ENCODE measurements at places on chromosomes 13 and 19.
A peak's percentile ranks its signal among the peaks of the same experiment; 100 is the strongest.

DNA sequence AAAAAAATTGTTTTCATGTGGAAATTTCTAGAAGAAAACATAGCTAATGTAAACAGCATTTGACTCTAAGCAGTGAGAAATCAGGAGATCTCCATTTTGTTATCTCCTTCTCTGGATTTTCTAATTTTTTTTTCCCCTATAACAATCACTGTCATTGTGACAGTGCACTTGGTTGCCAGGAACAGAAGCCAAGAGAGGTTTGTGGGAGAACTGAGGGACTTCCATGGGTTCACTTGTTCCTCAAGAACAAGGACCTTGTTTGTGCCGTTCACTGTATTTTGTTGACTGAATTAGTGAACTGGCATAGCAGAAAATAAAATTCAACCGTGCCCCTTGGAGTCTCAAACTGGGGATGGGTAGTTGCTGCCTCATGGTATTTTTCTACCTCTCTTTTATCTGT, 17.1 kb downstream of the SHISA7 start:
- no peak for DNase-seq

GRCh38 chr13:110250258-110250891, 56.6 kb downstream of the COL4A1 start:
- peak; percentile 87 for DNase-seq

GRCh38 chr19:2305452-2306280, 2.3 kb downstream of the LINGO3 start:
- DNase-seq: no peak

- DNase-seq: no peak
These were observed 36.0 kb upstream of the UBL3 start for GRCh38 chr13:29886446-29886845.

DNA sequence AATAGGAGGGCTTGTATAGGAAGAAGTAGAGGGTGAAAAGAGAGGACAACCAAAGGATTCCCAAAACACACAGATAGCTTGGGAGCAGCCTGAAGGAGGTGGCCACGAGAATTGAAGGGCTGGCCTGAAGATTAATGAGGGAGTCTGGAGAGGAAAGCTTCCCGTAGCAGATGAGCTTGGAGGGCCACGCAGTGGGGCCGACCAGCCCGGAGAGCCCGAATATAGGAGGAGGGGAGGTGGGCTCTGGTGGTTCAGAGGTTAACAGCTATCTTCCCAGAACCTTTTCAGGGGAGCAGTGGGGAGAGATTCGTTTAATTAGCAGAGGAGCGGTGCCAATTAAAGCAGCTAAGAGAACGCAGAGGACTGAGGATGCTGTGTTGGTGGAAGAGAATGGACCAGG, 154.9 kb downstream of the STK24 start:
- DNase-seq: no peak

DNA sequence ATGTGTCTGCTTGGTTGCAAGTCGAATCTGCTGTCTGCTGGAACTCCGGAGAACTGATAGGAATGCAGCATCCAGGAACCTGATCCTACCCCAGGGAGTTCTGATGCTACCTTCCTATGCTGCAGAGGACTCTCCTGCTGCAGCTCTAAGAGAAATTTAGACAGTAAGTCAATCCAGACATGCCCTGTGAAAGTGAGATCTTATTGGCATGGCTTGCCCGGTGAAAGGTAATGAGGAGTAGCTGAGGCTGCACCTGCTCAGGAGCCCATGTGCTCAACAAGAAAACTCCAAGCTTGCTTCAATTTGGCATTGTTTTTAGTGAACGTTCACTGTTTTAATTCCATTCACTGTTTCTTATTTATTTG, 217.3 kb upstream of the SERP2 start:
- DNase-seq: no peak

DNA sequence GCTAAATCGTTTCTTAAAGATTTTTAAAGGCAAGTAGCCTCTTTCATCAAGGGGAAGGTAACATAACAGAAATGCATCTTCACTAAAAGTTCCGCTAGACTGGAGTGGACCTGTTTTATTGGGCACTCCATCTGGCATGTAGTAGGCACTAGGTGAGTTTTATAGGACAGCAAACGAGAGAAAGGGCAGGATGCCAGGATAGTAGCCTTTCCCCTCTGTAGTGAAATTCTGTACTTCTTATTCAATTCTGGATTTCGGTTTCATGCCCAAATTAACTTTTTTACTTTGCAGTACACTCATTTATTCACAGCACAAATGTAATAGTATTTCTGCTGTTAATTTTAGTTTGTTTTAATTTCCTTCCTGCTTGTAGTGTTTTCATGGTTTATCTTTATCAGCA, 45.2 kb downstream of the GPR180 start:
- no peak for DNase-seq

DNA sequence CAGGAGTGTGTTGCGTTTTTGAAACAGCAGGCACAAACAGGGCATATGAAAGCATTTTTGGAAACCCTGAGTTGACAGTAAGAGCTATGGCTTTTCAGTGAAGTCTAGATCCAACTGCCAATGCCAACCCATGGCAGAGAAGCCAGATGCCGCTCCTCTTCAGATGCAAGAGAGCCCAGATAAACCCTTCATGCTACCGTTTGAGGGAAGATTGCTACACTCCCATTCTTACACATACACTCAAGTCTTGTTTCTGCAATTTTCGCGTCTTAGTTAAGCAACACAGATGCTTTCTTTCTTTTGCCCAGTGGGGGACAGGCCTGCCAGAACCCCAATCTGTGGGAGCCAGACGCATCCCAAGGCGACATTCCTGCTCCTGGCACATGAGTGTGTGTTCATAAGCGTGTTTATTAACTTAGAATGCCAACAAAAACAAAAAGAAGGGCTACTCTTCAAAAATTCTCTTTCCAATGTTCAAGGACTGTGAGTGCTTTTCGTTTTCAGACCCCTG, 10.4 kb downstream of the BORCS8 start:
- no peak for DNase-seq

GRCh38 chr19:12194827-12195731, 32.2 kb downstream of the ZNF136 start:
- DNase-seq: no peak

- DNase-seq: no peak
These were observed 193.2 kb downstream of the URI1 start for GRCh38 chr19:30135093-30135757.

DNA sequence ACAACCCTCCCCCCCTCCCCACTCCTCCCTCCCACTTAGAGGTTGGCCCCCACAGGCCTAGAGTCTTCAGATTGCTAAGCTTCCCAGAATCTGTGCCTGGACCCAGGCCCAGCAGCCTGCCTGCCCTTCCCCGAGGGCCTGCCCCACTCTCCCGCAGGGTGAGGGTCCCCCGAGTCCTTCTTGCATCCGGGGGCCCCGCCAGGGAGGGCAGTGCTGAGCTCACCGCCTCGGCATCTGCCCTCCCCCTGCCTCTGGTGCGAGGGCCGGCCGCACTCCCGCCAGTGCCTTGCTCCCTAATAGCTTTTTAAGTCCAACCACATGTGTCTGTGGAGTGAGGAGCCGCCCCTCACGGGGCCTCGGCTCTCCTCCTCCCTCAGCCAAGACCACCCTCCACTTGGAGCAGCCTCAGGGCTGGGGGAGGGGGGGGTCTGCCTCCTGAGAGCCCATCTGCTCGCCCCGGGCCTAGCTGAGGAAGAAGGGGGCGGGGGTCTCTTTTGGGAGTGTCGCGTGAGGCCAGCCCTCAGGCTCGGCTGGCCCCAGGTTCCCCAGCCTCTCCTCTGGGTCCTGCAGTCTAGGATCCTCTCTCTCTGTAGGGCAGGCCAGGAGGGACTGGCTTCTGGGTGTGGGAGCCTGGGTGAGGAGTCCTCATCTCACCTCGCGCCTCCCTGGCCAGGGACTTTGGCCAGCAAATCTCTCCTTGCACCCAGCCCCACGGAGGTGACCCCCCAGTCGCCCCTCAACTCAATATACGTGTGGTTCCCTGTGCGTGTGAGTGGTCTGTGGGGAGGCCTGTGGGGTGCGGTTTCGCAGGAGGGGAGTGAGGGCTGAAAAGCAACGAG, 47.2 kb downstream of the LYL1 start:
- DNase-seq: peak; percentile 89

GRCh38 chr19:11205939-11206570, 8.7 kb upstream of the KANK2 start:
- no peak for DNase-seq

DNA sequence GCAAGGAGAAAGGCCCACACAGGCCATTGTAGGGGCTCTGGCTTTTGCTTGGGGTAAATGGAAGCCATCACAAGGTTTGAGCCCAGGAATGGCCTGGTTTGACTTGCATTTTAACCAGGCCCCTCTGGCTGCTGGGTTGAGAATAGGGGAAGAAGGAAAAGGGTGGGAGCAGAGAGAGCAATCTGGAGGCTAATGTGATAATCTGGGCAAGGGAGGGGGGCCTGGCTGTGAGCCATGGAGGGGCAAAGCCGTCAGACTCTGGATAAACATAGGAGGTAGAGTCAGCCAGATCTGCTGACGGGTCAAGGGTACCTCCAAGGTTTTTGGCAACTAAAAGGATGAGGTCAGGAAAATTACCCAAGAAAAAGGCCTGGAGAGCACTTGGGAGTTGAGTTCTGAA, 41.6 kb downstream of the RFX2 start:
- no peak for DNase-seq

- DNase-seq: peak; percentile 42
These were observed 173.5 kb upstream of the LSM14A start for GRCh38 chr19:33998739-33999345.

GRCh38 chr19:29587518-29587986, 18.5 kb upstream of the POP4 start:
- peak; percentile 85 for DNase-seq

- peak; percentile 22 for DNase-seq
These were observed 11.2 kb downstream of the PPP6R1 start for GRCh38 chr19:55247621-55248099.

GRCh38 chr13:78601124-78601873, 2.1 kb downstream of the POU4F1 start:
- no peak for DNase-seq

DNA sequence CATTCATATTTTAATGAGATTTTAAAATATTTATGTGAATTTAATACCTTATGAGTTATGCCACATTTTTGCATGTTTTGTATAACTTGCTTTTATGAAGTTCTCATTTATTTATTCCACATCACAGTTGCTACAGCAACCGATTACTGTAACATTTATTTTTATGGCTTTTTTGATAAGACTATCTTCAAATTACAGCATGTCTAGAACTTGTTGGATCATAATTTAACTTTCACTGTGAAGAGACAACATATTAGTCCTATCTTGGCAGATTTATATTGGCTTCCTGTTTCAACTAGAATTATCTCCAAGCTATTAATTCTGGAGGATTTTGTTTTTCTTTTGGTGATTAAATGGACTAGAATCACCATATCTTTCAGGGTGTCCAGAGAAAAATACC, 793.7 kb upstream of the SLITRK5 start:
- DNase-seq: no peak

- DNase-seq: no peak
These were observed 139.3 kb downstream of the ENOX1 start for GRCh38 chr13:43647471-43647870.

DNA sequence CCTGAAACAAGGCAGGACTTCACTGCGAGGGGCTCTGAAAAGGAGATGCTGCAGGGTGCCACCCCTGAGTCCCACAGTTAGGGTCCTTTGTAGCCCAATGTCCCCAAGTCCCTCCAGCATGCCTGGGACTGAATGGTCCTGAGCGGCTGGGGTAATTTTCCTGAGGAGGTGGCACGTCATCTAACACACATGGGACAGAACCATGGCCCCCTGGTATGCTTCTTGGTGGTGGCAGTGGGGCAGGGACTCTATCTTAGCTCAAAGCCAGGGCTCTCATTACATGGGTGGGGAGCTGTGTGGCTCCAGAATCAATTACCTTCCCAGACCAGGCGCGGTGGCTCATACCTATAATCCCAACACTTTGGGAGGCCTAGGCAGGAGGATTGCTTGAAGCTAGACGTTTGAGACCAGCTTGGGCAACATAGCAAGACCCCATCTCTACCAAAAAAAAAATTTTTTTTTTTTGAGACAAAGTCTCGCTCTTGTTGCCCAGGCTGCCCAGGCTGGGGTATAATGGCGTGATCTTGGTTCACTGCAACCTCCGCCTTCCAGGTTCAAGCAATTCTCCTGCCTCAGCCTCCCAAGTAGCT, 7.9 kb upstream of the SLC7A9 start:
- DNase-seq: no peak

DNA sequence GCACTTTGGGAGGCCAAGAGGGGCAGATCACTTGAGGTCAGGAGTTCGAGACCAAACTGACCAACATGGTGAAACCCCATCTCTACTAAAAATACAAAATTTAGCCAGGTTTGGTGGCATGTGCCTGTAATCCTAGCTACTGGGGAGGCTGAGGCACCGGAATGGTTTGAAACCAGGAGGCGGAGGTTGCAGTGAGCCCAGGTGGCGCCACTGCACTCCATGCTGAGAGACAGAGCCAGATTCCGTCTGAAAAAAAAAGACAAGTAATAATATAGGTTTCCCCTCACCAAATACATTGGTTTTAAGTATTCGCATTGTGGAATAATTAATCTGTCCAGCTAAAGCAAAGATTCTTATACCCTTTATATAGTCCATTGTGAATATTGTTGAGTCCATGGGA, 1544.6 kb downstream of the OLFM4 start:
- no peak for DNase-seq

- DNase-seq: peak; percentile 30
These were observed 17.4 kb downstream of the PIP5K1C start for GRCh38 chr19:3682741-3683404.

GRCh38 chr13:48066310-48066989, 28.5 kb downstream of the MED4 start:
- DNase-seq: peak; percentile 17

GRCh38 chr13:26037302-26037701, 14.5 kb downstream of the SHISA2 start:
- DNase-seq: peak; percentile 14

GRCh38 chr19:18029617-18030338, 21.8 kb downstream of the ARRDC2 start:
- DNase-seq: peak; percentile 61

DNA sequence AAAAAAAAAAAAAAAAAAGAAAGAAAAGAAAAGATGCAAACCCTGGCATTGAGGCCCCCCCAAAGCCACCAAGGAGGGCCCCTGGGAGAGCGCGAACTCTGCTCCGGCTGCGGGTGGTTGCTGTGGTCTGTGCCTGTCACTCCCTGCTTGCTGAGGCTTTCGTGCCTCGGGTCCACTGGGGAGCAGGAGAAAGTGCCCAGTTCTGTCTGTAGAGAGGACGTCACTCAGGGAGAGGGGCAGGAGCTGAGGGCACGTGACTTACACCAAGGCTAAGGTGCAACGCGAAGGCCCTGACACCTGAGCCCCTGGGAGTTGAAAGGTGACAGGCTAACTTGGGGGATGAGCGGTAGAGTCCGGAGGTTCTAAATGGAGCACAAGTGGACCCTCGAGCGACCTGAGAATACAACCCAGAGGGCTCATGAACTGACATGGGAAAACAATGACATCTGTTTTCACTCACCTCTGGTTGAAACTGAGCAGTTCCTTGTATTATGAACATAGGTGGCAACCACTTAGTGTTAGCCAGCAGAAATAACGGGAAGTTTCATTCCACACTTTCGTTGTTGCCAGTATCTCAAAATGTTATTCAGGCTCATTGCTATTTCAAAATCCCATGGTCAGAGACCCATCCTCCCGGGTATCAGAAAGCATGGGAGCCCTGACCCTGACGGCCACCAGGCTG, 69.2 kb upstream of the TM9SF2 start:
- DNase-seq: no peak

Measured in ELR (cell line).